ENCODE measurements at places on chromosomes 16 and 17.

DNA sequence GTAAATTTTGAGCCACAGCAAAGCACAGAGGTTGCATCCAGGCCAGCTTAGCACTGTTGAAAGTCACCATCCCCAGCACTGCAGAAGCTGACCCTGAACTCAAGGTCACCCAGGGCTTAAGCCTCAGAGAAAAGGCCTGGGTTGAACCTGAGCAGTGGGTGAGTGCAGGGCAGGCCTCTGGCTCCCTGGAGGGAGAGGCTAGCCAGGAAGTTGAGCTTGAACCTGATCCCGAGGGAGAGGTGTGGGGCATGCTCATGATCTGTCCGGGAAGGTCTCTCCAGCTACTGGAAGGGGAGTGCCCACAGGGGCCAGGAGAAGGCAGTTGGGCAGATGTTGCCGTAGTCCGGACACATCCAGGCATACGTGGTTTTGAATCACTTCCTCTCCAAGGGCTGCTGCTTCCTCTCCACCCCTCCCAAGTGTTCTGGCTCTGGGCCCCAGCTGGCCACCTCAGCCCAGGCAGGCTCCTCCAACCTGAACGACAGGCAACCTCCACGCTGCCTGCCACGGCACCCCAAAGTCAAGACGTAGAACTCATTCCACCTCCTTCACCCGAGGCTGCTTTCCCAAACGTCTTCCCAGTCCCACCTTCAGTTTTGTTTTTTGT lies 18.4 kb downstream of the CARHSP1 start:
- DNase-seq = no peak

GRCh38 chr17:19005137-19005773 lies 691 bp upstream of the FAM83G start:
- no peak for DNase-seq

DNA sequence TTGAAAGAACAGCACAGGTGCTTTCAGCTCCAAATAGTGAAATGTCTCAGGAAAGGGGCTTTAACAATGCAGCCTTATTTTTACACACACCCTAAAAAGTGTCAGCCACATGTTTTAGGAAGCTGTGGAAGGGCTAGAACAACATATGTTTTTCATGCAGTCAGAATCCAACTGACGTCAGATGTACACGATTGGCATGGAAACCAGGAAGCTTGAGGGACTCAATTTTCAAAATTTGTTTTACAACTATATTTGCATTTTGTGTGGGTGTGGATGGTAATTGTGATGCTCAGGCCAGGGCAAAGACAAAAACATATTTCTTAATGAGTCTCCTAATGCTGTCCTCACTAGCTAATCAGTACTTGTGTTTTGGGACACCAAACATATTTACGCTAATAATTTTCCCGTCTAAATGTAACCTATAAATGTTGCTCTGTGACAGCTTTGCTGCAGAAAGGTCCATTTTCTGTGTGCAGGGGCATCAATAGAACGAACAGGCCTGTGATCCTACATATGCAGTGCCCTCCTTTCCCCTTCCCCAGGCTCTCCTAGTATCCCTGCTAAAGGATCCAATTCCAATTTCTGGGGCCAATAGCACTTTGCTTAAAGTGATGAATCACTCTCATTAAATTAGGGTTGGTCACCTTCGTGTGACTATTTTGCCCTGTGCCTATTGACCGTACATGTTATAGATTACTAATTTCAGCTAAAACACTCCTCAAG lies 434.0 kb upstream of the CDH5 start:
- DNase-seq = no peak

DNA sequence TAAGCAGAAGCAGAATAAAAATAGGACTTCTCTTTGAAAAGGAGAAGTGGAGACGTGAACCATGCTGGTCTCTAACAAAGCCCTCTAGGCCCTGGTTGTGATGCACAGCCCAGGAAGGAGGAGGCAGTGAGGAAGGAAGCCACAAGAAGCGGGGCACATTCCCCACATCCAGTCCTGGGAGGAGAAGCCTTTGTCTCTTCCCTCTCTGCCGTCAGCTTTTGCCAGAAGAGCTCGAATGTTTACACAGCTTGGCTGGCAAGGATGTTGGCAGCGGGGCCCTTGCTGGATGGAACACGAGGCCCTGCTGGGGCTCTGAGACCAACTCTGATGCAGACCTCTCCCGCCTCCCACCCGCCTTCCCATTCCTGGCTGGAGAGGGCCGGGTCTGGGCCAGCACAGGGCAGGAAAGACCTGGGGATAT lies 91.3 kb downstream of the MAF start:
- no peak for DNase-seq

GRCh38 chr16:1793578-1794220 lies at the start of gene IGFALS:
Gene IGFALS, minus strand, starts transcription at chr16:1793705. Its CDS starts 53 bp downstream, at chr16:1793652.
- no peak for DNase-seq

DNA sequence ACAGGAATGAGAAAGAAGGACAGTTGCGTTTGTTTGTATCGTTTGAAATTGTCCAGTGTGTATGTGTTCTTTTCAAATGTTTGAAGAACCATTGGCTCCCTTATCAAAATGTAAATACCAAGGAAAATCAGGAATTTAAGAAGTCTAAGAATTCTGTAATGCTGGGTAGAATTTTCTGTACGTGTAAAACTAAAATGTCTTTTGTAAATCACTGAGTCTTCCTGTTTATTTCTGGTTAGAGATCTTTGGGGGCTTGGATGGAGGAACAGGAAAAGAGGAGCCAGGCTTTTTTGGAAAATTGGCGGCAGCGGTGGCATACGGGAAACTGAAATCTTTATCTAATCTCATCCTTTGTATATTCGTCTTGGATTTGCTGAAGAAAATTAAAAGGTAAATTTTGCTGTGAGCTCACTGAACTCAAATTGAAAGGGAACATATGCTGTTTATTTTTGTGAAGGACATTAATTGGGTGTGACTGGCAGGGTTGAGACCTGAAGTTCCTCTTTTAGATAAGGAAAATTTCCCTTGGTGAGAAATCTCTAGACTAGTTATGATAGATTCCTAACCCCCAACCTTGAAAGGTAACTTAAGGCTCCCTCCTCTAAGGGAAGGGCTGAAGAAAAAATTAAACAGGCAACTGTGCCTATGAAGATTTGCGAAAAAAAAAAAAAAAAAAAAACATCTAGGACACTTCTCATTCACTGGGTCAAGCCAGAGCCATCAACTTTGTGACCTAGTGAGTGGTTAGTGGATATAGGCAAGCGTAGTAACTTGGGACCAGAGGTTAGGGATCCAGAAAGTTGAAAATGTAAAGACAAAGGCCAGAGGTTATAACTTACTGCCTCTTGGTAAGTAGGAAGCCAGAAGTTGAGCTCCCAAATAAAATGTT lies 10.8 kb downstream of the TAT start:
- no peak for DNase-seq

DNA sequence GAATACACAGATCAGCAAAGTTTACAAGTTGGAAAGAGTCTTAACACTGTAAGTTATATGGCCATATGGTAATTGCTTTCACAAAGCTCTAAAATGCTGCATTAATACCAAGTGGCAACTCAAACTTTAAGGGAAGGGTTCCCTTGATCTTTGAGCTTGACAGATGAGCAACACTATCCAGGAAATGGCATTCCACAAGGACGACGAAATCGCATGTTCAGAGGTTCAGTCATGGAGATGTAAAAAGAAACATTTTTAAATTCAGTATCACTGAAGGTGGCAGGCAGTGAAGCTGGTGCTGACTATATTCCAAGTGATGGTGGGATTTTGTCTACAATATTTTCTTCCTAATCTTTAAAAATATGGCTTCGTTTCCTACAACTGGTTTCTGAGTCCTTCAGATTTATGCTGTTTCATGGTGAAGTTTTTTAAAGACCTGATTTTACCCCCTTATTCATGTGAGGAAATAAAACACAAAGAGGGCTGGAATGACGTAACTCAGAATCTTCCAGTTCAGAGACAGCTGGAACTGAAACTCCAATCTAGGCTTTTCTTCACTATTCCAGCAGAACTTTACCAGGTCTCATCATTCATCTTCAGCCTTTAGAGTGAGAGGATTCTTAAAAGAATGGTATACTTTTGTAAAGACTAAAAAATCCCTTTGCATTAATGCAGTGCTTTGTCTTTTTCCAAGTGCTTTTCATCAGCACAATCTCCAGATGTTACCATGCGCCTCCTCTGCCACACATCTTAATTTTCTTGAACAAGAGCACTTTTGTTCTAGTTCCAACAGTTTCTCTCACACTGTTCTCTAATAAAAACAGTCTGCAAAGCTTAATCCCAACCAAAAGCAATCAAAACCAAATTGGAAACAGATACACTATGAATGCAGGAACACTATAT lies 20.2 kb downstream of the CHCT1 start:
- DNase-seq = no peak

DNA sequence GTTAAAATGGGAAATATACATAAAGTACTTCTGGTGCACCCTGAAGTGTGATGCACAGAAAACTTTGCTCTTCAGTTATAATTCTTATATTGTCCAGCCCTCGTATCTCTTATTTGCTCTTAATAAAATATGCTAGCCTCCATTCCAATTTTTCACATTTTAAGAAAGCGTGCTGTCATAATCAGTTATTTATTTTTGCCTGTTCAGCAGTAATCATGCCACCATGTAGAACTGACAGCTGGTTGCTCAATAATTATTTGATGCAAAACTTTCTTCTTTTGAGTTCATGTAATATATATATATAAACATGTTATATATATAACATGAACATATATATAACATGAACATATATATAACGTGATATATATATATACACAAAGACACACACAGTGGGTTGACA lies 294.6 kb downstream of the CNTNAP4 start:
- no peak for DNase-seq

- no peak for DNase-seq
These were observed 94.7 kb downstream of the SALL1 start for GRCh38 chr16:51056331-51056730.

DNA sequence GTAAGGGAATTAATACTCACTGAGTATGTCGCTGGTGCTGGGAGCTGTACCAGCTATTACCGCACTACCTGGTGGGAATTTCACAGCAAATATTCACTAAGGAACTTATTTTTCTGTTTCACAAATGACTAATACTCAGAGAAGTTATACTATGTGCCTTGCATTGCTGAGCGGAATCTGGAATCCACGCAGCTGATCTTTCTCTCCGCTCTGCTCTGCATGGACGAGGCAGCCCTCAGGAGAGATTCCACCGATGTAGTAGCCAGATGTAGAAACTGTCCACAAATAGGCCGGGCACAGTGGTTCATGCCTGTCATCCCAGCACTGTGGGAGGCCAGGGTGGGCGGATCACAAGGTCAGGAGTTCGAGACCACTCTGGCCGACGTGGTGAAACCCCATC lies 17.1 kb downstream of the NME3 start:
- DNase-seq = no peak

- no peak for DNase-seq
These were observed 5.7 kb downstream of the FOXF1 start for GRCh38 chr16:86515777-86516622.

- DNase-seq = no peak
These were observed 552.5 kb upstream of the EEF2KMT start for GRCh38 chr16:5649762-5650743.

DNA sequence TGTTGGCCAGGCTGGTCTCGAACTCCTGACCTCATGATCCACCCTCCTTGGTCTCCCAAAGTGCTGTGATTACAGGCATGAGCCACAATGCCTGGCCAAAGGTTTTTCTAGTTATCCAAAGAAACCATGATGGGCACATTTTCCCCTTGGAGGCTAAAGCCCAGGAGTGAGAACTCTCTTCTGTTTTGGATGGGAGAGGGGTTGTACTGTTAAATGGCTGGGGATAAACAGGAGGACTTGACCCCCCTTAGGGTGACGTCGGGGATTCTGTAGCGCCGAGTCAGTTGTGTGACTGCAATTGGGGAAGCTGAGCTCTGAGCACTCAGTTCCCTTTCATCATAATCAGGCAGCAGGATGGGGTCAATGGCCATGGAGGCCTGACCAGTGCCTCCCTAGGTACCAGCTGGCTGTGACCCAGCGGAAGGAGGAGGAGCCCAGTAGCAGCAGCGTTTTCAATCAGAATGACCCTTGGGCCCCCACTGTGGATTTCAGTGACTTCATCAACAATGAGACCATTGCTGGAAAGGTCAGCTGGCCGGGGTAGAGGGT lies 4.1 kb downstream of the AOC3 start:
- DNase-seq = no peak

GRCh38 chr17:7745748-7746470 lies 28.4 kb downstream of the DNAH2 start:
- no peak for DNase-seq

- no peak for DNase-seq
These were observed 8.7 kb downstream of the FMNL1 start for GRCh38 chr17:45230410-45230786.

- DNase-seq = no peak
These were observed 27.8 kb downstream of the ARHGAP27 start for GRCh38 chr17:45404870-45405249.

GRCh38 chr16:87664792-87665191 lies 62.5 kb downstream of the JPH3 start:
- no peak for DNase-seq

GRCh38 chr16:89192956-89193575 lies 7.3 kb downstream of the SLC22A31 start:
- no peak for DNase-seq

- DNase-seq = no peak
These were observed 14.6 kb downstream of the USP22 start for GRCh38 chr17:21028192-21028591.

GRCh38 chr17:82317394-82318168 lies at the start of gene CD7:
Gene CD7, minus strand, starts transcription at chr17:82317608. Its CDS starts 113 bp downstream, at chr17:82317495.
- no peak for DNase-seq

GRCh38 chr17:3771140-3771539 lies 29.8 kb downstream of the ITGAE start:
- DNase-seq = no peak

DNA sequence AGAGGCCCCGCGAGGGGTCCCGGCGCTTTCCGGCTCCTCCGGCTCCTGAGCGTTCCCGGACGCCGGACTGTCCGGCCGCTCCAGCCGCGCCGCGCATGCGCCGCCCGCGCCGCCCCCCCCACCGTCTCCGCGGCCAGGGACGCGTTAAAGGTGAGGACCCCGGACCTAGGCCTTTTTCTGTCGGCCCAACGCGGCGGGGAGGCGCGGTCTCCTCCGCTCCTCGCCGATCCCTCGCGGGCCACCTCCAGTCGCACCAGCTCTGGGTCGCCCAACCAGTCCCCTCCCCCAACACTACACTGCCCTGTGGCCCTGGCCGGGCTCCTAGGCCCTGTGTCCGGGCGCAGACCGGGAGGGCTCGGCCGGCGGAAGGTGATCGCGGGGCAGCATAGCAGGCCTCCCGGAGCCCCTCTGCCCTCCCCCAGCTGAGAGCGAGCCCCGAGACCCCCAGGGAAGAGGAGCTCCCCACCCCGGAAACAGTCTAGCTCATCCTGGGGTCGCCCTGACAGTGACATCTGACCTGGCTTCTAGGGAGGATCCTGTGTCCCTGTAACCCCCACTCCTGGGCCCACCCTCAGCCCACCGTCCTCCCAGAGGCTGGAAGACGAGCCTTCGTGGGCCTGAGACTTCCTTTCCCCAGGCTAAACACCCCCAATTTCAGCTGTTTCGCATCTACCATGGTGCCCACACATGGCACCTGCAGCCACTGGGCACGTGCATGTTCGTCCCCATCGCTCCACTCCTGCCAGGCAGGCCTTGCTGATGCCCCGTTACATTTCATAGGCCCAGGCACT lies 14.7 kb upstream of the BCAR1 start:
- no peak for DNase-seq
